ENCODE measurements at places on chromosomes 12 and 14.

DNA sequence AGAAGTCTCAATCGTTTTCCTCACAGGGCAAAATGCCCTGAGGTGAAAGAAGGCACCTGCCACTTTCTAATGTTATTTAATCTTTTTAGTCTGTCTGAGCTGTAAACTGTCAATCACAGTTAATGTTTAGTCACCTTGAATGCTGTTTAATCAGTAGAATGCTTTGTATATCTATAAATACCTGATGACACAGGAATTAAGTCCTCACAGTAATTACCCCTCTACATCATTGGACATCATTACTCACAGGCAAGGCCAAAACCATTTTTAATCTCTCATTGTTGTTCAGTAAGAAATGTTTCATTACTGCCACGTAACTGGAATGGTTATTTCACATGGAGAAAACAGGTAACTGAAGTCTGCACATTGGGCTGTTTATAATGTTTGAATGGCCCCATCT lies 178.8 kb downstream of the EXOC5 start:
- DNase-seq = no peak

DNA sequence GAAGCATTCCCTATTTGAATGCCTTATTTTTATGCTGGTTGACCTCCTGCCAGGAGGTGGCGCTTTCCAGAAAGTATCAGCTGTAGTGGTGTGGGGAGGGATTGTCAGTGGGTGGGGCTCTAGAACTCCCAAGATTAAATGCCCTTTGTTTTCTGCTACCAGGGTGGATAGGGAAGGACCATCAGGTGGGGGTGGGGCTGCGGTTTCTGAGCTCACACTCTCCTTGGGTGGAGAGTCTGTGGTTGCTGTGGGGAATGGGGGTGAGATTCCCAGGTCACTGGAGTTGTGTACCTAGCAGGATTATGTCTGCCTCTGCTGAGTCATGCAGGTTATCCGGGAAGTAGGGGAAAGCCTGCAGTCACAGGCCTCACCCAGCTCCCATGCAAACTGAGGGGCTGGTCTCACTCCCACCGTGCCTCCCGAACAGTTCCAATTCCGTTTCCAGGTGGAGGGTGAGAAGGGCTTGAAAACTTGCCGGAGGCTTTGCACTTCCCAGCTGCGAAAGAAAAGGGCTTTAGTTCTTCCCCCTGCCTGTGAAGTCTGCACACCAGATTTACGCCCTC lies 68.3 kb downstream of the ALG10B start:
- DNase-seq = no peak

DNA sequence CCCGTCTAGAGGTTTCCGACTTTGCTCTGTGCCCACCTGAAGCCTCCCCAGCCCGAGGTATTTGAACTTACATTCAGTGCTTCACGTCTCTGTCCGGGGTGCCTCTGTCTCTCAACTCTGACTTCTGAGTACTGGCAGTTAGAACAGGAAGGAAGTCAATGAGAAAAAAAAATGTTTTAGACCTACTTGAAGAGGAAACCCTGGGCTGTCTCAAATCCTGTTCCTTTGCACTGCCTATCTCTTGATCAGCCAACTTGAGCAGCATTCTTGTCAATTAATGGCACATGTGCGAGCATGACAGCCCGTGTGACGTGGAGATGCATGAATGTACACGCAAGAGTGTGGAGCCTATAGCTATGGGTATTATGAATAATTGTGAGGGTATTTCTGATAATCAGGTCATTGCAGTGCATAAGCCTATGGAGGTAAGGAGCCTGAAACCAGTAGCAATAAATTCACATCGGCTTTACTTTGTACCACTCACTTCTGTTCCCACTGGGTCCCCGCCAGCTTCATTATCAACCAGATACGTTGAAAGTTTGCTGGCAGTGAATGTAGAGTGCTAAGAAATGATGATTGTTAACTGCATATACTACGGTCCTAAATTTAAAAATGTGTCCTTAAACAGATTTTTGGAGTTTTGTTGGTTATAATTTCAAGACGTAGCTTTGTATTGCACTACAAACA lies at the start of gene ARHGDIB:
TSS of gene ARHGDIB (minus strand) at position 136 of the 687 bp plus-strand sequence. CDS start 10,889 bp downstream, outside the sequence.
- no peak for DNase-seq

GRCh38 chr12:52259657-52260243 lies 14.7 kb upstream of the KRT86 start:
- no peak for DNase-seq

GRCh38 chr14:52494444-52494843 lies 57.9 kb downstream of the TXNDC16 start:
- no peak for DNase-seq

DNA sequence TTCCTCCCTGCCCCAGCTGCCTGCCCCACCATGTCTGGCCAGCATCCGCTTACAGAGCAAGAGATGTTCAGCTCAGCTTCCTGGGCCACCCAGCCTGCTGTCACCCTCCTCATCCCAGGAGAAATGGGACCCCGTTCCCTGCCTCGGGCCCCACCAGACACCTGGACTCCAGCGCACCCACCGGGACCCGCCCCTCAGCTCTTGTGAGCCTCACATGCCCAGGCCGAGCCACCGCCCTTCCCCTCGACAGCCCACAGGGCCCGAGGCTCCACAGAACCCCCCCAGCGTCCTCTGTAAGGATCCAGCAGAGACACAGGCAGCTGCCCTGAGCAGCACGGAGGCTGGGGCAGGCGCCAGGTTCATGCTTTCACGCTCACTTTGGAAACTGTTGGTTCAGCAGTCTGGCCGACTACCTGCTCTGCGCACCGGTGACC lies 18.4 kb upstream of the C14orf180 start:
- DNase-seq = no peak
